ENCODE measurements at places on chromosomes 12 and 14.

DNA sequence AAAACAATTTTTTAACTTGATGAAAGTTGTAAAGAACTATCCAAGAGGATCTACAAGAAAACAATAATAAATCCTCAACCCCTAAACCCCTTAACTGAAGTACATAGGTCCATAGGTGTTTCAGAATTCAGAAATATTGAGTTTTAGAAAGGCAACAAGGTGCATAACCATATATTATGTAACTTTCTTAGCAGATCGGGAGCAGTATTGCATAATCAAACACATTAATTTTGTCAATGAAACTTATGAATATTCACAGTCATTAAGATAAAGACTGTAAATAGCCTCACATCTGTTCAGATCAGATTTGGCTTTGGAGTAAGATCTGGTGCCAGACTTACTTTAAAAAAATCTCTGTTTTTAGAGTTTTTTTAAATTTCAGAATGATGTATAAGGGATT, 647.1 kb upstream of the FLRT2 start:
- no peak for DNase-seq

GRCh38 chr14:20998139-20998538, 954 bp upstream of the SLC39A2 start:
- DNase-seq, result no peak

DNA sequence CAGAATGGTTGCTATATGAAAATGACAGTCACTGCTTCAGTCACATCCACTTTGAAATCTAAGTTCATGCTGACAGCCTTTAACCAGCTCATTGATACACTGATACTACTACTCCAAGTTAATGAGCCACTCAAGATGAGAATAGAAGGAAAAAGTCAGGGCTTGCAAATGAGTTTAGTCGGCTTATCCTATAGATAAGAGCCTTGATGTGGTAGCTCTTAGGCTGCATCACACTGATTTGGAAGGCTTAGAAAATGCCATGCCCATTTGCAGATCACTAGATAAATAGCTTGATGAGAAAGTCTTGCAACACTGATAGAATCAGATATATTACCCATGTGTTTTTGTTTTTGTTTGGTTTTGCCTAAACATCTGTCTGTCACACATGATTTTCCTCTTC, 251.4 kb upstream of the ATXN7L3B start:
- no peak for DNase-seq

- no peak for DNase-seq
Observed at GRCh38 chr14:35742442-35742841, 66.7 kb downstream of the RALGAPA1 start.

DNA sequence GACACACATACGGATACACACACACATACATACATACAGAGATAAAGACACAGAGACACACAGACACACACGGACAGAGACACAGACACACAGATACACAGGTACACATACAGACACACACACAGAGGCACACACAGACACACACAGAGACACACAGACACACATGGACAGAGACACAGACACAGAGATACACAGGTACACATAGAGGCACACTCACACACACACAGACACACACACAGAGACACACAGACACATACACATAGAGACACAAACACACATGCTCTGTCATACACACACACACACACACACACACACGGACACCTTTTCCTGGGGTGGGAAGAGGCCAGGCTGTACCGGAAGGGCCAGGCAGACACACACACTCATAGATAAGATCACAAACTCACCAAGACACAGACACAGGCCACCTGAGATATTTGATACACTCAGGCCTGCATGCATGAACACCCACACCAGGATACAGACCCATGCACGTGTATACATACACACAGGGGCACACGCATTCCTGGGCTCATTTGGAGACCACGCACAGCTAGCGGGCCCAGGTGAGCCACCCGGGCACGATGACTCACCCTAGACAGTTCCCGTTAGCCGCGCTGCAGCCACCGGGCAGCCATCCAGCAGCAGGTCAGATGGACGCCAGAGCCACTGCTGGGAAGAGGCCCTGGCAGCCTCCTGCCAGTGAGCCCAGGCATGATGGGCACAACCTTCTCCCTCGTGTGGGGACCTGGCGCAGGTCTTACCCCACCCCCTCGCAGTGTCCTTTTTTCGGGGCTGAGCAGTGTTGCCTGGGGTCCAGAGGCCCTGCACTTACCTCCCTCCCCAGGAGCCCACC, 1.8 kb upstream of the AHNAK2 start:
- no peak for DNase-seq

GRCh38 chr12:3885277-3886094, 12.3 kb upstream of the PARP11 start:
- DNase-seq, result no peak

DNA sequence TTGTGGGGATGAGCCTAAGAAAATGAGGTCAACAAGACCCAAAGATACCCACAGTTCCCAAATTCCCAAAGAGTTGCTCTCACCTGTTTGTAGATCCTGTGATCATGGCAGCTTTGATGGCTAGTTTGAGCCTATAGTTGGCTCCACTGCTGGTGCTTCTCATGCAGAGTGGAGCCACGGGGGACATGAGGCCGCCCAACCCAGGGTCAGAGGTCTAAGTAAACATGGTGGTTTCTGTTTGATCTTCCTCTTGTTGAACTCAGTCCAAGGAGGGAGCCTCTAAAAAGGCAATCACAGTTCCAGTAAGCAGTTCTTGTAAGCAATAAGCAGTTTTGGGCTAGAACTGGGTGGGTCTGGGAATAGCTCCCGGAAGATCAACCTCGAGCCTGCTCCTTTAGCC, 125.6 kb upstream of the DHRS4 start:
- DNase-seq, result no peak

DNA sequence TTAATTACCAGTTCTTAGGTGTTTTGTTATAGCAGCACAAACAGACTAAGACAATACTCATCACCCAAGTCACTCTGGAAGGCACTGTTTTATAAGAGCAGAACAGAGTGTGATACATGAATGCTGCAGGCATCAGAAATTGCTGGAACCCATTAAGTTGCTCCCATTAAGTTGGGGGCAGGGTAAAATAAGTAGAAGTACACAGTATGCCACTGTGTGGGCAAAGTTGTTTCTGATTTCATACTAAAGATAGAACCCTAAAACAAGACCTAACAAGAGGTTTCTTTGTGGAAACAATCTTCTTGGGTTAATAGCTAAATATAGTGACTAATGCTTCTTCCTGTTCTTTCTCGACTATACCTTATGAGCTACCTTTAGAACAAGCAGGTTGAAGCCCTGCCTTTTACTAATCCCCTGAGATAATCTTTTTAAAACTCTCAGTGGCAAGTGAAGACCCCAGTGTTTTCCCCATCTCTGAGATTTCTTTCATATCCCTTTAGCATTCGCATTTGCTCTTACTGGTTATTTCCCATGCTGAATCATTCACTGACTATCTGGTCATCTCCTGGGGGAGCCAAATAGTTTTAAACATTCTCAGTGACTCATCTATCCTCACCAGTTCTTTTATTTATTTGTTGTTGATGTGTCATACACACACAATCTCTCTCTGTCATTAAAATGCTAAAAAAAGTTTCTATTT, 52.3 kb downstream of the SOCS2 start:
- no peak for DNase-seq

- no peak for DNase-seq
Observed at GRCh38 chr14:64885559-64885958, 5.9 kb upstream of the SPTB start.

DNA sequence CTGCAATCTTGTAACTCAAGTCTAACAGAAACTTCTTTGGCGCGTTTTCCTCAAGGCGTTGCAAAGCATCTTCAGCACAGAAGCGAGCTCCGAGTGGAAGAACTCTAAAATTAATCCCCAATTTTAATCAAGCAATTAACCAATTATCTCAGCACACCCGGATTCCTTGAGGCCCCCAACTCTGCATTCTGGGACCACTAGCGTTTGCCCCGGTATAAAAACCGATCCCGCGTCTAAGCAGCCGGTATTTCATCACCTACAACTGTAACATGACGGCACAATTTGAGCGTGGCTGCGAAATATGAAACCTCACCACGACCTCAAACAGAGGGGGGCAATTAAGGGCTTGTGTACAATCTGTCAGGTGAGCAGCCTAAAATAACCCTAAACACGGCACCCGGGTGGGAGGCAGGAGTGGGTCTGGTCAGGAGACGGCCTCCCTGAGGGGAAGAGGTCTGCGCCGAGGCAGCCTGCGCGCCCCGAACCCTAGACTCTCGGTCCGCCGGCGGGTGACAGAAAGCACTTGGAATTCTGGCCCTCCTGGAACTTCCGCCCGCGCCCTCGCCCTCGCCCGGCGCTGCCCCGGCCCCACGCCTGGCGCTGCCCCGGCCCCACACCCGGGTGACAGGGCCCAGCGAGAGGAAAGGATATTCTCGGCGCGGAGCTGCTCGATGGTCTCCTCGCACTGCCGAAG, 594 bp downstream of the ZCCHC8 start:
- DNase-seq, result peak; percentile 78

- no peak for DNase-seq
Observed at GRCh38 chr12:17918013-17918412, 172.0 kb downstream of the RERGL start.

- no peak for DNase-seq
Observed at GRCh38 chr12:68495336-68496070, 115.2 kb upstream of the RAP1B start.

GRCh38 chr12:62582065-62582366, 115.4 kb downstream of the MON2 start:
- no peak for DNase-seq

- no peak for DNase-seq
Observed at GRCh38 chr12:3263282-3263681, 186.1 kb downstream of the TSPAN9 start.

GRCh38 chr12:9719790-9720189, 13.1 kb downstream of the CLECL1 start:
- DNase-seq, result no peak

DNA sequence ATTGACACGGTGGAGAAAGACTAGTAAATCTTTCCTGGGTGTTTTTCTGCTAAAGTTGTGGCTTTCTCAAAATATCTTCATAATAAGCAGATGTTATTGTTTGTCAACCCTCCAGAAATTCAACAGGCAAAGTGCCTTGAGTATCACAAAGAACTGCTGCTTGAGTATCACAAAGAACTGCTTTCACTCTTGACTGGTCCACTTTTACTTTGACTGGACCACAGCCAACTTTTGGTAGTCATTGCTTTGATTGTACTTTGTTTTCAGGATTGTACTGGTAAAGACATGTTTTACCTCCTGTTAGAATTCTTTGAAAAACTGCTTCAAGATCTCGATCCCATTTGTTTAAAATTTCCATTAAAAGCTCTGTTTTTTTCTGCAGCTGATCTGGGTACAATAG, 62.6 kb downstream of the PDZRN4 start:
- no peak for DNase-seq

- no peak for DNase-seq
Observed at GRCh38 chr12:89980236-89980635, 271.6 kb upstream of the ATP2B1 start.

DNA sequence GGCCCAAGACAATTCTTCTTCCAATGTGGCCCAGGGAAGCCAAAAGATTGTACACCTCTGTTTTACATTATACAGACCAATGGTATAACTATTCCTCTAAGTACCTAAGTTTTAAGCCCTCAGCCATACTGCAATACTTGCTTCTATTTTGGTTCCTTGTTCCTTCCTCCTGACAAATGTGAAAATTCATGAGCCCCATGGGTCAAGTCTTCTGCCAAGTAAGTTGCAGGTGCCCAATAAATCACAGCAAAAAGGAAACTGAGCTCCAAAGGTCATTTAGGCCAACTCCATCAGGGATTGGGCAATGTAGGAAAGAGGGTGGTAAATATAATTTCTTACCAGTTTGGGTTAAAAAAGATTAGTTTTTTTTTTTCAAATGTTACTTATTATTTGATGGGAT, 57.7 kb upstream of the NPFF start:
- no peak for DNase-seq

DNA sequence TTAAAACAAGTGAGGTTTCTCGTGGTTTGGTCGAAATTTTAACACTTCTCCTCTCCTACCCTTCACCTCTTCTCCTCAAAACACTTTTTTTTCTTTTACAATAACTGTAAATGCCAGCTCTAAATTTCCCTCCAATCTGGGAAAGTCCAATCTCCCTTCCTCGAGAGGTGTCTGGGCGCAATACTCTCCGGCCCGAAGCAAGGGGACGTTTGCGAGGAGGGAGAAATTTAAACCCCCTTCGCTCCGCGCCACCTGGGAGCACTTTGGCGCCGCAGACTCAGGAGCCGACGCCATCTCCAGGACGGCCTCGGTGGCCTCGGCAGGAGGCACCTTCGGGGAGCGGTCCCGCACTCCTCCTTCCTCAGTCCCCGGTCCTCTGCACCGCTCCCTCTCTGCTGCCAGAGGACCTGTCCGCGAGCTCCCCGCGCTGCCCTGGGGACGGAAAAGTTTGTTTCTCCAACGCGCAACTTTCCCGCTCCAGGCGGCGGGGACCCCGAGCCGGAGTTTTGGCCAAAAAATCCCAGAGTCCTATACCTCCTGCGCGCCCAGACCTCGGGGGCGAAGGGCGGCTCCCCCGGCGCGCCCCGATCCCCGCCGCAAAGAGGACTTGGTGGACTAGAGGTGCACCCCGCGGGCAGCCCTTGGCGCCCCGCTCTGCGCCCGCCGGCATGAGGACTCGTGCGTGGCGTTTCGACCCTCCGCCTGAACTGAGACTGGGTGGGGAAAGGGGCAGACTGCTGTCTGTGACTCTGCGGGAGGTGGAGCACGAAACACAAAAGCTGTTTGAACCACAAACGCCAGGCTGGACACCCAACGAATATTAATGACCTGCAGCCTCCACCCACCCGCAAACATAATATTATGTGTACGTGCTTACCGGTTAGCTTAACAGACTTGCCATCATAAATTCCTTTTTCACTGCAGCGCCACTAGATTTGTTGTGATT, 95.2 kb upstream of the HMGA2 start:
- no peak for DNase-seq
